ENCODE measurements at places on chromosomes 1 and 21.

DNA sequence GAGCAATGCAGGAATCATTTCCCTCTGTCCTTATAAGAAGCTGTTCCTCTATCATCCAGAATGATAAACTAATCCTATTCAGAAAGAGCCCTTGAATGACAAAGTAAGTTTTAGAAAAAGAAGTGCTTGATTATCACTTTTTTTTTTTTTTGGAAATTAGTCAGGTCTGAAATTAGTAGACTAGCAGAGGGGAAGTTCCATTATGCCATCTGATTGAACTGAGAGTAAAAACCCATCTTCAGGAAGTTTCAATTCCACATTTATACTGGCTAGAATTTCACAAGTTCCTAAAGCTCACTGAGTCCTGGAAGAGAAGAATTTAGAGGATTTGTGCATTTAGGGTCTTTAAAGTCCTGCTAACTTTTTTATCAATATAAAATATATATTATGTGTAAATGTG lies 128.8 kb upstream of the COA6 start:
- no peak for DNase-seq

DNA sequence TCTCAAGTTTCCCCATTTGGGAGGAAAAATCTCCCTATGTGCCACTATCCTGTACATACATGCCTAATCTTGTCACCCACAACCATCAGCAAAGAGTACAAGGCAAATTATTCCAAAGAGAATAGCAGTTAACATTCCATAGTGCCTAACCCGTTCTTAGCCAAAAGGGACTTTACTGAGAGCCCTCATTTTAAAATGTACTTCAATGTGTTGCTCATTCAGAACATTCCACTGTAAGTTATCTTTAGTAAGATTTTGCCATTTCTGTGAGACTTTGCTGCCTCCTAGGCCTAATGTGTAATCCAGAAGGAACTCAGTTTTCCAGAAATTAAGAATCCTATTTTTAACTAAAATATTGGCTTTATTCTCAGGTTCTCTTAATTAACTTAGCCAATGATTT lies 11.3 kb upstream of the MRPL55 start:
- no peak for DNase-seq

DNA sequence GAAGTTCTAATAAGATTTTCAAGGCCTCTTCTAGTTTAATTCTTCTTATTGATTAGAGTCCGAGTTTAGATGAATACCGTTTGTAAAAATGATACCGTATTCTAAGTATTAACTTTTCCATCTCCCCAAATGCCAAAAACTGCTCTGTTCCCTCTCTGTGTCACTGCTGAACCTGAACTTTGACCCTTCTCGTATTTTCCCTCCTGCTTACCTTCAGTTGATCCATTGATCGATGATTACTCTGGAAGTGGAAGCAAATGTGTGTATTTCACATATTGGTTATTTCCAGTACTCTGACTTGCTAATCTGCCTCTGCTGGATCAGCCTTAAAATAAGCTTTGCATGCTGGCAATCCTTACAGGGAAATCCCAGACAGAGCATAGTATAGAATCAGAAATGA lies 68.5 kb downstream of the KIF1B start:
- DNase-seq = no peak

- DNase-seq = no peak
Observed at GRCh38 chr21:45374826-45375455, 30.0 kb upstream of the COL18A1 start.

GRCh38 chr1:24382165-24382577 lies 31.4 kb downstream of the STPG1 start:
- DNase-seq = no peak

GRCh38 chr1:52602856-52603600 lies 857 bp downstream of the GPX7 start:
- no peak for DNase-seq

GRCh38 chr1:3292868-3293562 lies 161.4 kb upstream of the ARHGEF16 start:
- no peak for DNase-seq

DNA sequence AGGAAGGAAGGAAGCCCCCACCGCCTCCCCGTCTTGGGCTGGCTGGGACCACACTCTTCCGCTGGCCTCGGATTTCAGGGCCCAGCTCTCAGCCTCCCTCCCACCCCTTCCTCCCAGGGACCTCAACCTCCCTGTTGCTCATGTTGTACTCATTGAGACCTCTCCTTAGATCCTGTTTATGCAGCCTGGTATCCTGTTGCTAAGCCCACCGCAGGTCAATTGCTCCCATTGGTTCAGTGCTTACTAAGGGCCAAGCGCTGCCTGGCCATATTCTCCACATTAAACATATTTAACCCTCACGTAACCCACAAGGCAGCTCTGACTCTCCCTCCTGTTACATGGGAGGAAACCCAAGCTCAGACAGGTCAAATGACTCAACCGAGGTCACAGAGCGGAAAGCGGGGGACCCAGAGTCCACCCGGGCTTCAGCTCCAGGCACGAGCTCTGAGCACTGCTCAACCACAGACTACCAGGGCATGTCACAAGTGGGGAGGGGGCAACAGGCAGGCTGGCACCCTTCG lies 23.2 kb upstream of the H6PD start:
- no peak for DNase-seq

GRCh38 chr1:27563591-27564471 lies 40.1 kb downstream of the AHDC1 start:
- no peak for DNase-seq

- DNase-seq = no peak
Observed at GRCh38 chr1:41093826-41094225, 72.3 kb upstream of the SLFNL1 start.

- no peak for DNase-seq
Observed at GRCh38 chr1:19360843-19361610, 48.9 kb downstream of the SLC66A1 start.

DNA sequence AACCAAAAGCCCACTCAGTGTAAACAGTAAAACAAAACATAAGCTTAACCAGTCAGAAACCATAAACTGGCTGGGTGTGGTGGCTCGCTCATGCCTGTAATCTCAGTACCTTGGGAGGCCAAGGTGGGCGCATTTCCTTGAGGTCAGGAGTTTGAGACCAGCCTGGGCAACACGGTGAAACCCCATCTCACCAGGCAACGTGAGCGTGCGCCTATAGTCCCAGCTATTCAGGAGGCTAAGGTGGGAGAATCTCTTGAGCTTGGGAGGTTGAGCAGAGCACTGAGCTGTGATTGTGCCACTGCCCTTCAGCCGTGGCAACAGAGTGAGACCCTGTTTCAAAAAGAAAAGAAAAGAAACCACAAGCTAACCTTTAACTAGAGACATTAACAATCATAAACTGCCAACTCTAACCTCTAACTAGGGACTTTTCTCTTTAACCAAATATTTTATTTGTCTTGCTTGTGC lies 13.1 kb upstream of the PRRC2C start:
- no peak for DNase-seq

DNA sequence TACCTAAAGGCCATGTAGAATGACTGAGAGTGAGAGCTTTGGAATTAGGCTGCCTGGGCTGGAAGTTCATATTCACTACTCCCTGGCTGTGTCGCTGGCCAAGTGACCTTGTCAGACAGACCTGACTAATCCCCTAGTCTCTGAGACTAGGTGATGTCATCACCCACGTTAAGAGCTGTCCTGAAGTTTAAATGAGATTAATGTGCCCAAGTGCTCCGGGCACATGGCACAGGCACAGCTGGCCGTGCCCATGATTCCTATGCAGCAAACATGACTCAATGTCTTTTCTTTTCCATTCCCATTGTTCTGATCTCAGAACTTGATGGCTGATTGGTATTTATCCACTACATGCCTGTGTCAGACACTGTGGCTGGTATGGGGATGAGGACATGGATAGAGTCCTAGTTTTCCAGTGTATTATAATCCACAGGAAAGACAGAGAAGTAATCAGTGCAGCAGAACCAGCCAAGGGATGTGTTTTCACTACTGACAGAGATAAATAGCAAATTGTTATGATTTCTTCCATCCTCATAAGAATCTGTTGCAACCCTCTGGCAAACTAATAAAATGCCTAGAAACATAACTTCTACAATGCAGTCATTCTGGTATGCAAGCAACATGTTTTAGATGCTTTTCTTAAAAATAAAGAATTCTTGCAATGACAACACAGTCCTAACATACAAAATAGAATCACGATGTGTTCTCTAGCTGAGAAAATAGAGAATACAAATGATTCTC lies 180.9 kb downstream of the PCP4 start:
- DNase-seq = no peak

- no peak for DNase-seq
Observed at GRCh38 chr1:232533328-232533727, 96.6 kb downstream of the SIPA1L2 start.

- no peak for DNase-seq
Observed at GRCh38 chr1:71166178-71167173, 85.6 kb upstream of the ZRANB2 start.

- no peak for DNase-seq
Observed at GRCh38 chr21:44709426-44710293, 1.7 kb downstream of the TSPEAR start.

- no peak for DNase-seq
Observed at GRCh38 chr1:15777909-15778707, 19.5 kb downstream of the FBLIM1 start.
